ENCODE measurements at places on chromosomes 2 and 18. TPM values are rescaled to one million over a fixed set of nuclear protein-coding genes. Genes with fewer than 3 reads are reported as not detected.

TEX44 gene
- total RNA-seq, result not detected

SLC39A6 gene
- total RNA-seq, result 88.6 TPM

C2orf80 gene
- total RNA-seq, result not detected

TSPYL6 gene
- 0.25 TPM for total RNA-seq

EPB41L3 gene
- total RNA-seq, result 28.0 TPM

PSMD14 gene
- total RNA-seq, result 103 TPM

SCN7A gene
- total RNA-seq, result under 0.01 TPM

TPO gene
- total RNA-seq, result not detected

MEP1B gene
- total RNA-seq, result not detected

RAX gene
- total RNA-seq, result not detected

ASXL3 gene
- not detected for total RNA-seq

NPPC gene
- total RNA-seq, result not detected

TMEM150A gene
- total RNA-seq, result 8.6 TPM

TLX2 gene
- total RNA-seq, result not detected

DYSF gene
- 1.2 TPM for total RNA-seq

ACMSD gene
- not detected for total RNA-seq

GPR75 gene
- 2.4 TPM for total RNA-seq

STPG4 gene
- not detected for total RNA-seq

ABCB11 gene
- total RNA-seq, result not detected

MC5R gene
- not detected for total RNA-seq

SULT1C4 gene
- total RNA-seq, result 0.33 TPM

RNMT gene
- total RNA-seq, result 30.0 TPM

ANKRD30B gene
- 2.7 TPM for total RNA-seq

RASGRP3 gene
- 5.9 TPM for total RNA-seq

PKDCC gene
- total RNA-seq, result 57.8 TPM

FAM237A gene
- not detected for total RNA-seq

GLI2 gene
- 5.3 TPM for total RNA-seq

CD207 gene
- total RNA-seq, result not detected

Measured in fibroblast of the aortic adventitia (primary cell).